ENCODE measurements at places on chromosomes 7 and 10. TPM values are rescaled to one million over a fixed set of nuclear protein-coding genes. Genes with fewer than 3 reads are reported as not detected.

FKBP6 gene
- polyA plus RNA-seq: not detected

LLCFC1 gene
- not detected for polyA plus RNA-seq

ZNF107 gene
- 9.0 TPM for polyA plus RNA-seq

SHH gene
- 3.3 TPM for polyA plus RNA-seq
